ENCODE measurements at places on chromosomes 1 and 21.

DNA sequence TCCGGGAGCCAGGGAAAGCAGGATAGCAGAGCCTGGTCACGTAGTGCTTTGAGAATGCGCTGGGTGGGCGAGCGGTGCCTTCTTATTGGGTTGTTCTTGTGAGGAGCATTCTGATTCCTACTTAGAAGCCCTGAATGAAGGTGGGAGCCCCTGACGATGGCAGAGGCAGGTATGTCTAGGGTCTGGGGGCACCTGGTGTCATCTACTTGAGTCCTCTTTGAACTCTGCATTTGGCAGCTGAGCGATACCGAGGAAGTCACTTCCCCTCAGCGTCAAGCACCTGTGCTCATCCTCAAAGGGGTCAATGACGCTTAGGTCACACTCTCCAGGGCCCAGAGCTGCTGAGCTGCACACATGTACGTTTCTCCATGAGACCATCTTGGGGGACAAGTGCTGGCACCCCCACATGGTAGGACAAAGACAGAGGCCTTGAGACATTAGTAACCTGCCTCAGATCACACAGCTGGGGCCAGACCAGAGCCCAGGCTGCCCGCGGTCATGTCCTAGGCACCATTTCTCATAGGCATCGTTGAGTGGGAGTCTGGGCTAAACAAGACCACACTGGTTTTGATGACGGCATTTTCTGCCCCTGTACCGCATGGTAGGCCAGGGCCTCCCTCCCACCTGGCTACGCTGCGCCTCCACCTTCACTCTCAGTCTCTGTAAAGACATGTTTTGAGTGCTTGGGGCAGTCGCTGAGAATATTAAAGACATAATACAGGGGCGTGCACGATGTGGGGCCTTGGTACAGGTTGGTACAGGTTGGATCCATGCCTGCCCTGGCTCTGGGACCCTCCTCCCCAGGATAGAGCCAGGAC, 69.1 kb upstream of the ABCG1 start:
- no peak for DNase-seq

- no peak for DNase-seq
These were observed 37.9 kb downstream of the RLF start for GRCh38 chr1:40199126-40199525.

DNA sequence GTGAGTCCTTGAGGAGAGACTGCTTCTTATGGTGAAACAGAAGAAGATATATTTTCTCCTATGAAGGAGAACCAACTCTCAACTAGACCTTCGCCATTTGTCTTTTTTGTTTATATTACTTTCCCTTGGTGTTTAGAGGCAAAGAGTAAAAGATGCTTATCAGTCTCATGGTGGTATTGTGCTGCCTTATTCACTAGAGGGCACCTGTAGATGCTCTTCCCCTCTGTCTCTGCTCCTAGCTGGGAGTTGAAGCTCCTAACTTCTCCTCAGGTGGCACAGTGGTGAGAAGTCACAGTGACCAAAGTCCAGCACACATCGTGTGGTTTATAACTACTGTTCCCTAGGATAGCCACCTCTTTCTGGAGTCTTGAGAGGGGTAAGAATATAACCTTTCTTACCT, 1359.6 kb downstream of the PLA2G4A start:
- DNase-seq = no peak

DNA sequence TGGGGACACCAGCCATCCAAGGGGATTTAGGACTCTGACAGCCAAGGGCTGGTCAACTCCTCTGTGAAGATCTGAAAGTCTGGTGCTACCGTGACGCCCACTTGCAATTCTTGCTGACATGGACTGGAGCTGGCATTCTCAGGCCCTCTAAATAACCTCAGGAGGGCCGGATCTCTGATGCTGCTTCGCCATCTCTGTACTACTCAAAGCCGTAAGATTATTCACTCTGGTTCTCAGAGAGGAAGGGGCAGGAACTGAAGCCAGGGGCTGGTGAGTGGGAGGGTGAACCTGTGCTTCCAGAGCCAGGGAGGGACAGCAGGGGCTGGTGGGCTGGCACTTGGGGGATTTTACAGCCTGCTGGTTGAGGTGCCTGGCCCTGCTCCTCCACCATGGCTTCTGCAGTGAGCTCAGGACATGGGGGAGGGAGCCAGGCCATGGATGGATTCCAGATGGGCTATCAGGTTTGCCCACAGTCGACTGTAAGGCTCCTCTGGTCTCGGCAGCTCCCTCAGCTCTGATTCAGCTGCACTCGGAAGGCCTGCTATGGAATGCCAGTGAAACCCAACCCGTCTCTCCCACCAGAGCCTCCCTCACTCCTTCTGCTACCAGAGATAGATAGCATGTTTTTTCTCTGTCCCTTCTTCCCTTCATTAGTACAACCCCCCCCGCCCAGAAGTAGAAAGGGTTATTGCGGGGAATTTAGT, 84.5 kb downstream of the PLXNA2 start:
- no peak for DNase-seq

- DNase-seq = no peak
These were observed 8.8 kb downstream of the UBL4B start for GRCh38 chr1:110120960-110121561.

- no peak for DNase-seq
These were observed 1.1 kb upstream of the KCNJ15 start for GRCh38 chr21:38255571-38256117.

DNA sequence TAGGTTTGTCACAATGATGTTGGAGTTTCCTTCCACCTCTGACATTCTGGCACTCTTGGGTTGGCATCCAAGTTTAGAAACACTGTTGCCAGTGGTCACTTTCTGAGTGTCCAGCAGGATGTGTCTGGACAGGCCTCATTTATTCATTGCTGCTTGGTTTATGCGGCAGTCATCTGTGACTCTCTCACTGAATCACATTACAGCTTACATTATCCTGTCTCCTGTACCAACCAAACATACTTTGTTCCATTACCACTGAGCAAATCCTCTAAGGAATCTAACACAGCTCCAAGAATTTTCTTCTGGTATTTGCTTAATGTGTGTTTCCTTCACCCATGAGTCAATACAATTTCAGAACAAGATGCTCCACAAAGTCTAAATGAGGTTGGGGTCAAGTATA, 19.9 kb downstream of the SGIP1 start:
- no peak for DNase-seq

DNA sequence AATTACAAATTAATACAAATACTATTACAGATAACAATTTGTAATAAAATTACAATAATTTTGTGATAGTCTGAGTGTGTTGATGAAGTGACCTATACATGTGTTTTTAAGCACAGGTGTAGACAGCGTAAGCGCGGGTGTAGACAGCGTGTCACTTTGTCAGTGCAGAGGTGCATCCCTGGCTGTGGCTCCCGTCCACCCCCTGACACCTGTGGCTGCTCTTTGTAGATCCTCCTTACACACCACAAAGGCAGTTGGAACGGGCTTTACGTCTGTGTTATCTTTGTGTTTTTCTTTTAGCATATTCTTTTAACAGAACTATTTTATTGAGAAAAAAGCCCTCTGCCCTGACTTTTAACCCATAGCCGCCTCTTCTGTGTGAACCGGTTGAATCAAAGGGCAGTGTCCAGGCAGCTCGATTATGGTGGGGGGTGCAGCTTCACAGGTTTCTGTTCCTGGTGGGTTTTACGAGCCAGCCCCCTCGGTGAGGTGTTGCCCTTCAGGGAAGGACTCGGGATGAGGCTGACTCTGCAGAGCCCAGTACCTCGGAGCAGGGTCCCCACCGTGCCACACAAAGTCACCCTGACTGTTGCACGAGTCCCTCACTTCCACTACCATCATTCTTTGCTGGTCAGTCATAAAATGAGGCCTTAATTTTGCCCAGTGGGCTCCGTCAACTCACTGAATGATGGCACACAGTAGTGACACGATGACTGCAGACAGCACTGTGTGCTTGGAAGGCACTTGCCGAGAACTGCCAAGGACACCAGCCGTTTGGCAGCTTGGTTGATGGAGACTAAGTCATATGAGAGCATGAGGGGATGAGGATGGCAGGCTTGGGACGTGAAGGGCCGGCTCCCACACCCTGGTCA, 86.4 kb upstream of the COL6A1 start:
- DNase-seq = no peak

- no peak for DNase-seq
These were observed 3.5 kb downstream of the HSPG2 start for GRCh38 chr1:21933397-21934248.

DNA sequence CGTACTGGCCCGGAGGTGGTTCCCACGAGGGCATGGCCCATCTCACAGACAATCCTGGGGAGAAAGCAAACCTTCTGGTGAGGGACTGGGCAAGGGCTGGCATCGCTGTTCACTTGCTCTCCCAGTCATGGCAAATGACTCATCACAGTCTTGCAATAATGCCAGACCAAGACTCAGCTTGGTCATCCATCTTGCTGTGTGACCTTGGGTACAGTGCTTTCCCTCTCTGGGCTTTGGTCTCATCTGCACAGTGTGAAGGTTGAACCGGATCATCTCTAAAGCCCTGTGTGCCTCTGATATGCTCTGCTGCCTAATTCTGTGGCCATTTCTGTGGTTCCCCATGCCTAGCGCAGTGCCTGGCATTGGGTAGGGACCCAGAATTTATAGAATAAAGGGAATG, 143.6 kb upstream of the CD34 start:
- DNase-seq = no peak

DNA sequence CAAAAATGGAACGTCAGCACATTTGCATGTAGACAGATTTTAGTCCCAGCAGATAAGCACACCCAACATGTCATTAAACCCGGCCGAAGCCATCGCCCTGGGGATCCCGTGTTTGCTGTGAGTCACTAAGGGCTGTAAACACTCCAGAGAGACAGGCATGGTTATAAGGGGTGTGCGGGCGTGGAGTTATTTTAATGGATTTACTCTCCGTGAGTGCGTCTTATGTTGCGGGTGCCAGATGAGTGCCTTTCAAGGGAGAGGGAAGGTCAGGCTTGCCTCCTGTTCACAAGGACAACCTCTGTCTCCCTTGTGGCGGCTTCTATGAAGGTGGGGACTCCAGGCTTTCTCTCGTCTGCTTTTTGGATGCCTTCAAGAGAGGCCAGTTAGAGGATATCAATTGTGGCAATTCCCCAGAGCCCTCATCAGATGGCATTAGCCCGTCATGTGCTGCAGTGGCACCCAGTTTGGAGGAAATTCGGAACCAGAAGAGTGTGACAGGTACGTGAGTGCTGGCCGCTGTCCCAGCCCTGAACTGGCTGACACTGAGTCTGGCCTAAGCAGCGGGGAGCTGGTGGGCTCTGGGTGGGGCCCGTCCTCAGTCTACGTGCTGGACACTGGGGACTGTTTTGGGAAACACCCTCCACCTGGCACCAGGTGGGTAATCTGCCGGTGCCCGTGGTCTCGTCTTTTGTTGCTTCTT, 223.8 kb upstream of the TMEM51 start:
- DNase-seq = no peak

DNA sequence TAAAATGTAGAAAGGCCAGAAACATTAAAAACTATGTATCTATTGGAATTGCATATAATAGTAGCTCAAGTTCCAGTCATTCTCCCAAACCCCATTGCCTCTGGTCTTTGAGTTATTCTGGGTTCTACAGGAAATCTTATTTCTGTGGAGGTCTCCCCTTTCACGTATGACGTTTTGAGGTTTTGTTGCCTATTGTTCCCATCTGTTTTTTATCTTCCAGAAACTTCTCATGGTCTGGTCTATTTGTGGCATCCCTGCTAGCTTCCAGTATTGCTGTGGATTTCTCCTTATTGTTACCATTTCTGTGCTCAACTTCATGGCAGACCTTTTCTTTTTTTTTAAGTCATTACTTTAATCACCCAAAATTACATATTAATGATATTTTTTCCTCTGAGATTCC, 43.3 kb downstream of the DTL start:
- DNase-seq = no peak

DNA sequence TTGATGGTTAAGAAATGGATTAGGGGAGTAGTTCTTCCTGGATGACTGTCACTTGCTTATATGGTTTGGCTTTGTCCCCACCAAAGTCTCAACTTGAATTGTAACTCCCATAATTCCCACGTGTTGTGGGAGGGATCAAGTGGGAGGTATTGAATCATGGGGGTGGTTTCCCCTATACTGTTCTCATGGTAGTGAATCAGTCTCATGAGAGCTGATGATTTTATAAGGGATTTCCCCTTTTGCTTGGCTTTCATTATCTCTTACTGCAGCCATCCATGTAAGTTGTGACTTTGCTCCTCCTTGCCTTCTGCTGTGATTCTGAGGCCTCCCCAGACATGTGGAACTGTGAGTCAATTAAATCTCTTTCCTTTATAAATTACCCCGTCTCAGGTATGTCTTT, 1621.1 kb downstream of the MRPL39 start:
- DNase-seq = no peak

DNA sequence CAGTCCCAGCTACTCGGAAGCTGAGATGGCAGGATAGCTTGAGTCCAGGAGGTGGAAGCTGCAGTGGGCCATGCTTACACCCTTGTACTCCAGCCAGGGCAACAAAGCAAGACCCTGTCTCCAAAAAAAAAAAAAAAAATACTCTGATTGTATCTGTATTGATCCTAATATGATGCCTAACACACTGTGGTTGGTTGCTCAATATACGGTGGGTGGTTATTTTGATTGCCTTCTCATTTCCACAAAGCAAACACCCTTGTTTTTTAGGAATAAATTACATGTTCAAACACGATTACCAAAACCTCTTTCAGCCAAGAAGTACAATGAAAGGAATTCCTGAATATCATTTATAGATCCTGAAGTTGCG, 3.4 kb downstream of the EGLN1 start:
- no peak for DNase-seq

- no peak for DNase-seq
These were observed 431.0 kb upstream of the BRINP3 start for GRCh38 chr1:190908691-190909090.

- DNase-seq = no peak
These were observed 3.9 kb upstream of the MMP23B start for GRCh38 chr1:1627829-1628753.

- no peak for DNase-seq
These were observed 77.3 kb downstream of the DHRS3 start for GRCh38 chr1:12540580-12541273.

GRCh38 chr1:32539584-32540571, 651 bp downstream of the ZBTB8A start:
- DNase-seq = peak; percentile 15

- no peak for DNase-seq
These were observed 45.7 kb downstream of the ELK4 start for GRCh38 chr1:205585835-205586785.

- no peak for DNase-seq
These were observed 16.5 kb upstream of the MPZL1 start for GRCh38 chr1:167705250-167705649.

DNA sequence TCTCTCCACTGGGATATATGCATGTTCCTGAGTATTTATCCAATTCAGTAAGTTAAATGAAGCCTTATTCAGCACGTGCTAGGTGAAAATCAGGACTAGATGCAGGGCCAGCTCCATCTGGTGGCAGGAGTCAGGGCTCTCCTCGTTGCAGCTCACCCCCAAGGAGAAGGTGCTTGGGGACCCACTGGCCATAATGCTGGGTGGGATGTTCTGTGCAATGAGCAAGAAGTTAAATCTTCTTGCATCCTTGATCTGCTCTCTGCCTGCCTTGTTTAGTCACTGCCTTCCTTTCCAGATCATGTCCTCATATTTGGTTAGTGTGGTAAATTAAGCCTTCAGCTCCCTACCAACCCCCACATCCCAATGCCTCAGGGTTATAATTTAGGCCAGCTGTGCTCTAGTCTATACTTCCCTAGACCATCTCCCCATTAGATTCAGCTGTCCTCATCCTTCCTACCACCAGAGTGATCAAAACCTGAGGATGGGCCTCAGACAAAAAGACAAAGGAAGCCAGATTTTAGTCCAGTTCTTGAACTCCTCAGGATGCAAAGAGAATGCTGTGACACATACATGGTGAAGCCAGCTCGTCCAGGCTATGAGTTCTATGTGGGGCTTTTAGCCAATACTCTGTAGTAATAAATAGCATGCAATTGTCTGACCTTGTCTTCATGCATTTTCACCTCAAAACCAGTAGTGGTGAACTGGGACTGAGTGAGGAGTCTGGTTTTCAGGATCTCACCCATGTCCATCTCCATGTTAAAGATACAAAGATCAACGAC, 55.9 kb downstream of the SEC16B start:
- peak; percentile 2 for DNase-seq
